ENCODE measurements at places on chromosomes 4 and X. TPM values are rescaled to one million over a fixed set of nuclear protein-coding genes. Genes with fewer than 3 reads are reported as not detected.

GRCh38 chrX:68827848-68828624, 785 bp upstream of the EFNB1 start:
- peak; percentile 54 for DNase-seq

DNA sequence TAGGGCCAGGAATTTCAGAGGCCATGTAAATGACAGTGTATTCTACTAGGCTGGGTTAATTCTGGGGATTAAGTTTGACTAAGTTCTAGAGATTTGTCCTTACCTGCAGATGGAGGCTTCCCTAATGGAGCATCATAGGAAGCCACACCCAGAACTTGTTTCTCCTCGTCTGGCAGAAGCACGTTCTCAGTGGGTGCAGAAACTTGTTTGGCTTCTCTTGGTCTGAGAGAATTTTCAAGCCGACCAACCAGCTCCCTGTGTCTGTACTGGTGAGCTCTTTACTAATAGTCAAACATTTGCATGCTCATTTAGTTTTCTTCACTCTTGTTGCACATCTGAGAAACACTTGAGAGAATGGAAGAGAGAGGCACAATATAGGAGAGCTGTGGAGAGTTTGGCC, 907 bp upstream of the ATP10D start:
- DNase-seq = no peak

GRCh38 chrX:118474586-118474985, 21.0 kb upstream of the DOCK11 start:
- no peak for DNase-seq

DNA sequence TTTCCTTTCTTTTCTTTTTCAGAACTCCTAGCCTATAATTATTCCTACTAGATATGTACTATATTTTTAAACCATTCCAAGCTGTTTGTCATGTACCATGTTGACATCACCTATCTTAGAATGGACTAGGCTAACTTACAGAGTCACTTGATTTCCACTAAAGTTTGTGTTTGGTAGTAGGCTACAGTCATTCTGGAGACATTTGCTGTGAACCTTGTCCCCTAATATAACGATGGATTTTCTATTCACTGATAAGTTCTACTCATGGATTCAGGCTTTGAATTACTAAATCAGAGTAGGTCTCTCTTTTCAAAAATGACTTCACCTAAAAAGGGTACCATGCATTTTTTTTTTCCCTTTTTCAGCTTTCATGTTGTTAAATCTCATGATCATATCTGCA, 93.4 kb downstream of the PHEX start:
- no peak for DNase-seq

GRCh38 chr4:89598602-89599001, 238.4 kb downstream of the SNCA start:
- peak; percentile 55 for DNase-seq

GRCh38 chrX:9614016-9614415, 149.2 kb downstream of the TBL1X start:
- DNase-seq = no peak

CNGA2 gene
- not detected for total RNA-seq
